Astrocyte (in vitro differentiated cells and primary cell): ENCODE measurements at places on chromosomes 2 and 18. TPM values are rescaled to one million over a fixed set of nuclear protein-coding genes. Genes with fewer than 3 reads are reported as not detected.

GPR75 gene
- total RNA-seq, result 4.0 and 5.0 TPM in 2 replicates

AQP12B gene
- total RNA-seq, result not detected in 2 replicates

CTDSP1 gene
- total RNA-seq, result 41.8 and 45.0 TPM in 2 replicates

TM4SF20 gene
- not detected in 2 replicates for total RNA-seq

ADCYAP1 gene
- not detected in 2 replicates for total RNA-seq

SLC14A1 gene
- total RNA-seq, result not detected in 2 replicates

AOX1 gene
- 1.6 and 3.4 TPM in 2 replicates for total RNA-seq

- no peak for DNase-seq
Observed at GRCh38 chr2:152695763-152696162, 21.5 kb downstream of the PRPF40A start.

GRCh38 chr2:129276978-129277584 lies 702.4 kb upstream of the RAB6C start:
- DNase-seq, result no peak

DNA sequence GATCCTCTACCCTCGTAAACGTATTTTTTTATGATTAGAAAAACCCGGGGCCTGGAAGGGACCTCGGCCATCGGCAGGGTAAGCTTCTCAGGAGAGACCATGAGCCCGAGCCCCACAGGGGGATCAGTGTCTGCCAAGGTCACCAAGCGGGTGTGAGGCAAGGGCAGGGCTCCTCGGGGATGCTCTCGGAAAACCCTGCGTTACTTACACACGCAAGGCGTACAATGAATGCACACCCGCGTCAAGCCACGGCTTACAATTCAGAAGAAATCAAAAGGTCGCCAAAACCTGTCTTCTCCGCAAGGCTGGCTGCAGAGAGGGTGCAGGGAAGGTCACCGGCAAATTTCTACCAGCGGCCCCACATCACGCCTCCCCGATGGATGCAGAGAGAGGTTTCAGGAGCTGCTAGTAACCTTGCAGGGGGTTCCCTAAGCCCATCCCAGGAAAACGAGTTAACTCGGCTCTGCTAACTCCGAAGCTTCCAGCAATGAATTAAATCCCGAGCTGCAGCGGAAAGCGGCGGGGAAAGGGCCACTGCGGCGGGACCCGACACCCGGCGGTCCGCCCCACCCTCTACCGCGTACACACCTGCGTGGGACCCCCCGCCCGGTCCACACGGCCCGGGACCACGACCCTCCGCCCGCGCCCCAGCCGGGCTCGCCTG lies 638 bp downstream of the ST3GAL5 start:
- DNase-seq, result no peak

DNA sequence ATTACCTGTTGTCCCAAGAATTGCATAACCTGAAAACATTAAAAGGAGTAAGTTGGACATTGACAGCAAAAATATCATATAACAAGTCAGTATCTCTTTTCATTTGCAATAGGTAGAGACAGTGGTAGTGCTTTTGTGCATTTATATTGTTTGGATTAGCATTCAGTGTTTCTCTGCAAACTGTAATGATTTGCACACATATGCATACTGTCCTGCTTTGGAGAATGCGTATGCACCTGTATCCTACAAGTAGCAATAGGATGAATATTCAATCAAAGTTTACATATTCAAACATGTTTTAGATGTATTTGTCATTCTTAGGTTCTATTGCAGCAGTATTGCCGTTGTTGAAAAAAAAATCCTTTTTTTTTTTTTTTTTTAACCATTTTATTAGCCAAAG lies 201.9 kb downstream of the ZNF407 start:
- no peak for DNase-seq

DNA sequence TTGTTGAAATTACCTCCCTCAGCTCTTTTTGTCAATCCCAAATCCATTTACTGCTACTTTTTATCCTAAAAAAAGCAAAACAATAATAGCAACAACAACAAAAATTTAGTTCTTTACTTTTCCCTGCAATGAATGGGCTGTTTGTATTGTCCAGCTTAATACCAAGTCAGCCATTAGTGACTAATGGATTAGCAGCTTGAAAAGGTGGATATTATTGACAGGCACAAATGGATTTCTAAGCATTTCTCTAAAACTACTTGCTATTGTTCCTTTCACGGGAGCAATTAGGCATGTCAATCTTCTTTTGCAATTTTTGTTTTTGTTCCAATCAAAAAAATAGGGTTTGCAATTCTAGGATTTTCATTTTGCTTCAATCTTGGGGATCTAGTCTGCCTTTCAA lies 32.1 kb upstream of the SPAG16 start:
- DNase-seq, result no peak

DNA sequence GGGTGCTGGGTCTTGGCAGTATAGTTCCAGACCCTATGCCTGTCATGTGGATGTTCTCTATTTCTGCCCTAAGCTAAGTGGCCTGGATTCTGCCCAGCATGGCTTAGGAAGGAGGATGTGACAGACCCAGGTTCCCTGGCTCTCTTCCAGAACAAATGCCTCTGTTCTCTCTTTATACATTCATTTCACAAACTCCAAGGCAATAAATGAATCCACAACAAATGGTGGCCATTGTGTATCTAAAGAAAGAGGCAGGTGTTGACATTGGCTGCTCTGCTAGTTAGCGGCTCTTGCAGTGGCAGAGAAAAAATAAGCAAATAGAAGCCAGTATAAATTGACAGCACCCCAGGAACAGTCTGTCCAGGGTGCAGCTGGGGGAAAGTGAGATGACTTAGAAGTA lies 298.6 kb downstream of the SUCLG1 start:
- no peak for DNase-seq

DNA sequence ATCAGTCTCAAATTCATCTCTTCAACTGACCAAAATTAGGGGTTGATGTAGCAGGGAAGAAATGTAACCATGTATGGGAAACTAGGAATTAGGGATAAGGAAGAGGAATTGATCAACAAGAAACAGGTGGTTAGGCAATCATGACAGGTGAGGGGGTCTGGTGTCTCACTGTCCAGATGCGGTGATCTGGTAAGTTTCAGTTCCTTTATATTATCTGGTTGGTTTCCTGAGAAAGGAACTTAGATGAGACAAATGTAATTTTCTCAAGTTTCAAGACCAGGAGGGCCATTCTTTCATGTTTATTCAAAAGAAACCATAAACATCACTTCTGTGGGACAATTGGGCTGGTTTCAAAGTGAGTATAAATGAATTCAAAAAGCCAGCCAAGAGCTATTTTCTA lies 306.2 kb upstream of the KCNJ3 start:
- no peak for DNase-seq
